Frontal cortex (tissue), 4 donors: ENCODE measurements at places on chromosomes 7 and 10.

- DNase-seq: no peak
Observed at GRCh38 chr7:80387634-80388193, 124.2 kb downstream of the GNAT3 start.

DNA sequence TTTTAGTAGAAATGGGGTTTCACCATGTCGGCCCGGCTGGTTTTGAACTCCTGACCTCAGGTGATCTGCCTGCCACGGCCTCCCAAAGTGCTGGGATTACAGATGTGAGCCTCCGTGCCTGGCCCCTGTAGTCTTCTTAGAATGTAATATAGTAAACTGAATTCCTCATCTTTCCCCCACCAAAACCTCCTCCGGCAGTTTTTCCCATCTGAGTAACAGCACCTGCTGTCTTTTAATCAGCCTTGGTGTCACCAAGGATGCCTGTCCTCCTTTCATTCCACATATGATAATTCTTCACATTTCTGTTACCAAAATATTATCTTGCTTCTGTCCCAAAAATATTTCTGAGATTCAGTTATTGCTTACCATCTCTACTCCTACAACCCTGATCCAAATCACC, 80.2 kb downstream of the ZEB1 start:
- no peak for DNase-seq

DNA sequence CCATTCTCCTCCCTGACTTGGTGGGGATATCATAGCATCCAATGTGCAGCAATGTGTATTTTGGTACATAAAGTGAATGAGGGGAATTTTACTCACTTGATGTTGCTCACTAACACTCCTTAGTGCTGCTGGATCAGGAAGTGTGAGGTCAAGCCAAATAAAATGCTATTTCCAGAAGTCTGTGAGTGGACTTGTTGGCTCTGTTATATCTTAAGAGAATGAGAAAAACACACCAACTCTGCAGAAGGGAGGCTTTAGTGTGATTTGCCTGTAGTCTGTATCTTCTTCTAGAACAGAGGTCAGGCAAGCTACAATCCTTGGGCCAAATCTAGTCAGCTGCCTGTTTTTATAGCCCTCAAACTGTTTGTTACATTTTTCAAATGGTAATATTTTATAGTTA, 154.3 kb downstream of the POLR1F start:
- no peak for DNase-seq

DNA sequence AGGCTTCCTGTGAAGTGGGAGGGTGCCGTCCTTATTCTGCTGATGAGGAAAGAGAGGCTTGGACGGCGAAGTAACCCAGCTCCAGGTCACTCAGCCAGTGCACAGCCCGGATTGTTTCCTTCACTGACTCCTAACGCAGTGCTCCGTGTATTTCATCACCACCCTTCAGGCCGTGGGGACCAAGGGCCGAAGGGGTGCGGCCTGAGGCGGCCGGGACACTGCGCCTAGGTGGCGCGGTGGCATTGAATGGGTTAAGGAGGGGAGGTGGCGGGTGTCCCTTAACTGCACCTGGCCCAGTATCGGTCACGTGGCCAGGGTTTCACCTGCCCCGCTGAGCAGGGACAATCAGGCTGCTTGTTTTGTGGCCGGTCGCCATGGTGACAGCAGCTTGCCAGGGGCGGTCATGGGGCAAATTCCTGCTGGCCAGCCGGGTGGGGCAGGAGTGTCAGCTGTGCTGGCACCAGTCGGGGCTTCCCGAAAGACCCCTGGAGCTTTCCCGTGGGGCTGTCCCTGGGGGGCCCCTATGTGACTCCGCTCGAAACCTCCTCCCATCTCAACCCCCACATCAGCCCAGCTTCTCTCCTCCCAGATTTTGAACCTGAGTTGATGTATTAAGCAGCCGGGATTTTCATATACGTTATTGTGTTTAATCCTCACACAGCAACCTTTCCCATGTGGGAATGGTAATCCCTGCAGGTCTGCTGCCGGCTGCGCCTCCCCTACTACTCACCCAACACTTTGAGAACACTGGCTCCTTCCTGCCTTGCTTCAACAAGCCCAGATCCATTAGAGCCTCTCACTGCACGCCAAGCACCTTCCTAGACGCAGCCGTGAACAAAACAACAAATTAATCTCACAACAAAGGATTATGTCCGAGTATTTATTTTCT, 4.4 kb upstream of the ABHD11 start:
- DNase-seq: no peak

- no peak for DNase-seq
Observed at GRCh38 chr10:80459047-80459865, 5.1 kb downstream of the TSPAN14 start.

- DNase-seq: no peak
Observed at GRCh38 chr7:136976504-136977251, 108.2 kb downstream of the CHRM2 start.

DNA sequence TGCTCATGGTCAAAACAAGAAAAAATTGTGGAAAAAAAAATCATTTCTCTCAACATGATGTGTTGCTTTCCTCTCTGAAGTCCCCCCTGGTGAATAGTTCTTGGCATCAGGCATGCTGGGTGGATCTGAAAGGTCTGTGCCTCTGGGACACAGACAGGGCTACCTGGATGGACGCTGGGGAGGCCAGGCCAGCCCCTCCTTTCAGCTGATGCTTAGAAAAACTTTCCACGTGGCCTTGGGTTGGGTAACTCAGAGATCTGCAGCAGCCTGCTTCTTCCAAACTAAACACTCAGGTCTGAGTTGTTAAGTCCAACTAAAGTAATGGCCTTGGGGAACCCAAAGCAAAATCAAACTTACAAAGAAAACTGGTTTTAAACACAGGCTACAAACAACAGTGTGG, 113.0 kb downstream of the CCDC3 start:
- DNase-seq: no peak

GRCh38 chr7:107643407-107643806, 17.2 kb upstream of the SLC26A4 start:
- DNase-seq: no peak

GRCh38 chr10:11724938-11725776, 17.0 kb upstream of the ECHDC3 start:
- DNase-seq: peak; percentile 80

GRCh38 chr7:29478226-29478625, 85.4 kb upstream of the PRR15 start:
- DNase-seq: no peak

DNA sequence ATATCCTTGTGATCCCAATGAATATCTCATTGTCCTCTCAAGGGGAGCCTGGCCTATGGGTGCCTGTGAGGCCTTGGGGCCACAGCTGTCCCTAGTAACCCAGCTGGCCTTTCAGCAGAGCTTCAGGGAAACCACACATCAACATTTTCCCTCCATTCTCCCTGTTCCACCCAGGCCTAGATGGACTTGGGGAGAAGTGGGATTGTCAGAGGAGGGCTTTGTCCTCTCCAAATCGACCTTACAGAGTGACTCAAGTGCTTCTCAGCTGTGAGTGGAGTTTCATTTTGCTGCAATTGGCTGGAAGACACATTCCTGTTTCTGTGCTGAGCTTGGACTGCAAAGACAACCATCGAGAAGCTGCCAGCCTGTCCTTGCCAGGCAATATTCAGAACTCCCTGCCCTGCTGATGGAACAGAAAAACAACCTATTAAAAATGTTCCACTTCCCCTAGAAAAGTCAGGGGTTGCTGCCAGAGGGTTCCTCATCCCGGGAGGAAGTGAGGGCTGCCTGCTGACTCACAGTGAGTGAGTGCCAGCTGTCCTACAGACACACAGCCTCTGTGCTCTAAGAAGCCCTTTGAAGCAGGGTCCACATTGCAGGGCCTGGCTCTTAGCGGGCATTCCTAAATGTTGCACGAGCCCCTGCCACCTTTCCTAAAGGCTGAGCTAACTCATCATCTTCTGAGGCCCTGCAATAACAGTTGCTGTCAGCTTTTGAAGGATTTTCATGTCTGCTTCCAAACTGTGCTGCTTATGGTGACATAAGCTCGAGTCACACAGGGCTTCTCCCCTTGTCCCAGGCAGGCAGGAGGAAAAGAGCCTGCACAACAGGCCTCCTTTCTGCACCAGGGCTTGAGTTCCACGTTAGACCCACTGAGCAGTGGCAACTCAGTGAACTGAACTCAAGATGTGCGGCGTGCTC, 20.5 kb downstream of the STRA8 start:
- DNase-seq: peak; percentile 58

DNA sequence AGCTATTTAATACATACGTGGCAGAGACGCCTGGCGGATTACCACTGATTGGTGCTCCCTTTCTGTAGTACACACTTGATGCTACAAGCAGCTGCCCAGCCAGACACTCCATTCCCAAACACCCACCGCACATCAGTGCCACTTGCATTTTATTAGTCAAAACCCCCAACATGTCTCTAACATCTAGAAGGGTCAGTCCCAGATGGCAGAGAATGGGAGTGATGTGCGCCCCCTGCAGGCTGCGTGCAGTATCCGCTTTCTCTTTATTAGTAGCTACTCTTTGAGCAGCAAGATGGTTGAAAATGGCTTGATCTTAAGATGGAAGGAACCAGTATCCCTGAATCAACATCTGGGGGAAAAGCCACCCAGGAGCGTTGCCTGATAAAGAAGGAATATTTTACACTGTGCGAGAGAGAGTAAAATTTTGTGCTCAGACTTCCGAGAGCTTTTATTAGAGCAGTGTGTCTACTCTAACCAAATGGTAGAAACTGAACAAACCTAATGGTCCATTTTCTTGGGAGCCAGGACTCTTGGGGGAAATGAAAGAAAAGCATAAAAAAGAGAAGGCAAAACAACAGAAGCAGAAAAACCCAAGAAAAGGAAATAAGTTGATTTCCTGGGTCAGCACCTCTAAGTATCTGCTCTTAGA, 78.3 kb downstream of the ST8SIA6 start:
- DNase-seq: no peak
